NAMALWA (cell line): ENCODE measurements at places on chromosomes 6 and 20.

GRCh38 chr6:116060572-116061283, at the start of gene FRK:
Gene FRK, minus strand, starts transcription at chr6:116060891. Its CDS starts 580 bp downstream, at chr6:116060311.
- DNase-seq: no peak

GRCh38 chr6:145690969-145691368, 44.4 kb downstream of the EPM2A start:
- DNase-seq: no peak

DNA sequence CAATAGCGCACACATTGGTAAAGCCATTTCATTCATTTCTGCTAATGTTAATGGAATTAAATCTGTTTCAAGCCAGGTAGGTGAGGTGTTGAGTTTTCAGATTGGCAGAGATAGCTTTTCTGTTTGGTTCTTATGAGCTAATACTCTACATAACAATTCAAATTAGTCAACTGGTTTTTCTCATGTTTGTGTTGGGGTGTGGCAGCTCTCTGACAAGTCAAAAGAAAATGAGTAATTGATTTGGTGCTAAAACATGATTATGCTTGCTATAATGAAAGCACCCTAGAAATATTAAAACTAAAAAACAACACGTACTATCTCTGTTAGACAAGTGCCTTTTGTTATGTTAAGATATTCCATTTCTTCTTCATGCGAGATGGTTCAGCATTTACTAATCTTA, 13.6 kb downstream of the PPP1R14C start:
- no peak for DNase-seq

- DNase-seq: no peak
Observed at GRCh38 chr20:61596687-61597330, 344.7 kb downstream of the CDH4 start.

DNA sequence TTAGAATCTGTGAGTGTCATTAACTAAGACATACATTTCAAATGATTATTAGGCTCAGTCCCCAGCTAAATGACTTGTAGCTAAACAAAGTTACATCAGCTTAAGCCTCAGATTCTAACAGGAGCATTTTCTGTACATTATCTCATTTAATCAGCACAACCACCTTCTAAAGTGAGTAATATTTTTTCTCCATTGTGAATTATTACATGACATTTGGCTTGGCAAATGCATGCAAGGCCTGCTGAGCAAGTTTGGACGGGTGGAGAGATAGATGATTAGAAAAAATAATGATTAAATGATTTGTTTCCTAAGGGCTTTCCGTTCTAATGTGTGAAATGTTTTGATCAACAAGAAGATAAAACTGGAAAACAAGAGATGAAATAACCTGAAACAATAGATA, 20.7 kb downstream of the DCBLD1 start:
- DNase-seq: no peak

- DNase-seq: no peak
Observed at GRCh38 chr6:134850721-134851305, 99.1 kb downstream of the ALDH8A1 start.
